Effector memory CD4-positive, alpha-beta T cell (primary cell): ENCODE measurements at places on chromosomes 3 and 15.

GRCh38 chr3:54192026-54192425 lies 69.7 kb downstream of the CACNA2D3 start:
- no peak for DNase-seq

GRCh38 chr15:92155934-92156333 lies 237.7 kb upstream of the ST8SIA2 start:
- DNase-seq = no peak

DNA sequence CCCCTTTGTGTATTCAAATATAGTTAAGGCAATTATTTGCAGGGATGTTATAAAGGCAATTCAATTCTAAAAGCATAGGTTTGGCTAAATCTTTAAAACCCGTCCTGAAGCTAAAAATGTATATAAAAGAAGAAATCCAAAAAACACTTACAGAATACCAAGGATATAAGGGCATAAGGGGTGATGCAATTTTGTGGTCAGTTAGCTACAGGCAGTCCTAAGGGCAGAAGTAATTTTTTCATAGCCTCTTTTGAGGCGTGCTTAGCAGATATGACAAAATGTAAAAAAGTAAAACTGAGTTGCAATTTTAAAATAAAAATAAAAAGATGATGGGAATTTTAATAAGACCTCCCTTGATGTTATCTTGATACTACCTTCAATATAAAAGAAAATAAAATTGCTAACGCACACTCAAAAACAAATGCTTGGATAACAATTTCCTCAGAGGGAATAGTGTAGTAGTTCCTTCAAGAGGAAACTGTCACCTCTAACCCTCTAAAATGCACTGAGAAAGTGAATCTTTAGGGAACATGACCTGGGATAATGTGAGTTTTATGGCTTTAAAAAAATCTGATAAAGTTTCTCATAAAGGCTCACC lies 104.2 kb downstream of the MYH15 start:
- DNase-seq = no peak

- DNase-seq = no peak
Observed at GRCh38 chr3:134768837-134769236, 26.2 kb upstream of the EPHB1 start.

DNA sequence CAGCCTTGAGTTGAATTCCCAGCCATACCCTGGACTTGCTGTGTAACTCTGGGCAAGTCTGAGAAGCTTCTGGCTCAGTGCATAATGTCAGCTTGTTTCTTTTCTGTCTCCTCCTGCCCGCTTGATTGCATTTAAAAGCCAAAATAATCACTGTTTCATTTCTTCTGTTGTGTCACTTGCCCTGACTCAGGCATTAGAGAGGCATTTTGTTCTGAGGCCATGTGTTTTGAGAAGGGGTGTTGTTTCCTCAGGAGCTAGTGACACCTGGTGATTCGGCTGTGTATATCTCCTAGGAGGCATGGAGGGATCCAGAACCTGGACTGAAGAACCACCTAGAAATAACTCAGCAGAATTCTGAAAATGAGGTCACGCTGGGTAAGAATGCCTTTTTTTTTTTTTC lies 16.0 kb downstream of the WDR73 start:
- no peak for DNase-seq

DNA sequence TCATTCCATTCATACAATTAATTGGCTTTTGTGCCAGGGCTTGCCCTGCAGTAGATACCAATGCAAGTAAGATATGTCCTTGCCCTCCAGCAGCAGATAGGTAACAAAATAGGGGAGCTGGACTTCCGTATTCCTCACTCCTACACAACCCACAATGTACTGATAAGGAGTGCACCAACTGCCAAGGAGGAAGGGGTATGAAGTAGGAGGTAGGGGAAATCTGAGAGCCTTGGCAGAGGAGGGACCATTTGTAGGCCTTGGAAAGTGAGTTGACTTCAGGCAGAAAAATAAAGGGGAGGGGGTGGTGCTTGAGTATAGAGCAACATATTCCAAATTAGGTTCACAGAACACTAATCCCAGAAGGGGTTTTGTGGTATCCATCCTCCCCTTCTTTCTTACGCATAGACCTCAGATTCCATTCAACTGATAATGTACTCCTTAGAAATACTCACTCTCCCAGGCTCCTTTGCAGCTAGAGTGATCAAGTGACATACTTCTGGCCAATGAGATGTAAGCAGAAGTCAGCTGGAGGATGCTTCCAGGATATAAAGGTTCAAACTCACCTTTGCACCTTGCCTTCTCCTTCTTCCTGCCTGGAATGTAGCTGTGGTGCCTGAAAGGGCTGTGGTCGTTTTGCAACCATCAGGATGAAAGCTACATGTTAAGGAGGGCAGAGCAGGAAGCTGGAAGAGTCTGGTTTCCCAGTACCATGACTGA lies 127.1 kb upstream of the SMAD3 start:
- no peak for DNase-seq

- DNase-seq = no peak
Observed at GRCh38 chr3:19866751-19867347, 67.2 kb downstream of the EFHB start.

GRCh38 chr15:100863075-100863795 lies 16.4 kb upstream of the ALDH1A3 start:
- no peak for DNase-seq

DNA sequence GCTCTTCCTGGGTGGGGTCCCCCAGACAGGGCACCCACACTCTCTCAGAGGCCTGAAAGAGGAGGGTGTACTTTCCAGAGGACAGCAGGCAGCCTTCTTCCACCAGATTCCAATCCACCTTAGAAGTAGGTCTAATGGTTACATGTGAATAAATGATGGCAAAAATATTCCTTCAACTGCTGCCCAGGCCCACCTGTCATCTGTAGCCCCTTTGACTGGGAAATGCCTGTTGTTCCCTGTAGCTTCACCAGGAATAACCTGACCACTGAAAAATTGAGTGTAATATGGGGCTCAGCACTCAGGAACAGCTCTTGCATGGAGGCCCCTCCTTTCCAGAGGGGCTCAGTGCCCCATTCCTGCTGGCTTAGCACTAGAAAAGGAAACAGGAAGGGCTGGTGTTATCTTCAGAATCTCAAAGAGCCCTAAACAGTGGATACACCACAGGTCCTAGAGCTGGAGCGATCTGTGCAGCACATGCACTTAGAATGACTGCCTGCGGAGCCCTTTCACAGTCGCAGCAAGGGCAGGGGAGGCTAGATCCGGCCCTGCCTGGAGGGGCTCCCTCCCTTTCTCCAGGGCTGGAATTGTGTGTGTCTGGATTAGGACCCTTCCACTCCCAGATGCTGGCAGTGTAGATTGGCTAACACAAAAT lies 32.1 kb downstream of the SLC22A14 start:
- DNase-seq = no peak

GRCh38 chr3:19399836-19400235 lies 251.5 kb downstream of the KCNH8 start:
- no peak for DNase-seq

GRCh38 chr3:105473521-105474223 lies 107.0 kb downstream of the ALCAM start:
- DNase-seq = no peak

GRCh38 chr3:105388176-105388575 lies 21.5 kb downstream of the ALCAM start:
- DNase-seq = no peak

DNA sequence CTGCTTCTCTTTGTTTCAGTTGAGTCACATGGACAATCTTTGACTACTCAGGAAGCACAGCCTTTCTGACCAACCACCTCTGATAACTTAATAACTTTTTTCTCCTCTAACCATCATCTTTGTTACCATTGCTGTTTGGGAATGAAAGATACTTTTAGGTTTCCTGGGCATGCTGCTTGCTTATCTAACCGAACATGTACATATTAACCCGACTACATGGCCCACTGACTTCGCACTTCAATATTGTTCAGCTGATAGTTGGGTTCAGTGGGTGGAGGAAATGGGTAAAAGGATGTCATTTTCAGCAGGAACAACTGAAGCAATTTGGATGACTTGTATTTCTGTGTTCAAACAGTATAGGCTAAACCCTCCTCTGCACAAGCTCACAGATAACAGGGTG lies 214.3 kb downstream of the SQOR start:
- no peak for DNase-seq

DNA sequence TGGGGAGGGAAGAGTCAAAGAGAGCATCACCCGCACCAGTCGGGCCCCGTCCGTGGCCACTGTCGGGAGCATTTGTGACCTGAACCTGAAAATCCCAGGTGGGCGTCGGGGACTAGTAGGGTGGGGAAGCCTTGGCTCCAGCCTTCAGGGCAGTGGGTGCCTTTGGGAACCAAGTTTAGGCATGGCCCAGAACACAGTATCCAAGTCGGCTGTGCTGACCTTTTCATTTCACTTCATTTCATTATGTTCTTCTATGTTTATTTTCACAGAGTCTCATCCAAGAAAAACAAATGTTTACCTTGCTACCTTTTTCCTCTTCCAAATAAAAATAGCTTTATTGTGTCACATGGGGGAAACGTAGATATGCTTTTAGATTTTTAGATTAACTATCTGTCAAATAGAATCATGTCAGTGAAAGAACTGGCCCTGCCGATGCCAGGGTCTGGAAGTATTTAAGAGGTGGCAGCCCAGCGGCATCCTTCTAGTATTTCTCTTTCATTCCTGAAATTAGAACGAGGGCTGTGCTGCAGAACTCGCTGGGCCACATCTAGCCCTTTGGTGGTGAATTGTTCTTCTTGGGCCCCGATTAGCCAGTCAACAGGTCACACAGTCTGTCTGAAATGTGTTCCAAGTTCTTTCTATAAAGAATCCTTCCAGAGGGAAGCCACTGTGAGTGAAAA lies 60.5 kb downstream of the DNASE1L3 start:
- DNase-seq = no peak

GRCh38 chr3:43388915-43389314 lies 102.6 kb downstream of the SNRK start:
- no peak for DNase-seq

DNA sequence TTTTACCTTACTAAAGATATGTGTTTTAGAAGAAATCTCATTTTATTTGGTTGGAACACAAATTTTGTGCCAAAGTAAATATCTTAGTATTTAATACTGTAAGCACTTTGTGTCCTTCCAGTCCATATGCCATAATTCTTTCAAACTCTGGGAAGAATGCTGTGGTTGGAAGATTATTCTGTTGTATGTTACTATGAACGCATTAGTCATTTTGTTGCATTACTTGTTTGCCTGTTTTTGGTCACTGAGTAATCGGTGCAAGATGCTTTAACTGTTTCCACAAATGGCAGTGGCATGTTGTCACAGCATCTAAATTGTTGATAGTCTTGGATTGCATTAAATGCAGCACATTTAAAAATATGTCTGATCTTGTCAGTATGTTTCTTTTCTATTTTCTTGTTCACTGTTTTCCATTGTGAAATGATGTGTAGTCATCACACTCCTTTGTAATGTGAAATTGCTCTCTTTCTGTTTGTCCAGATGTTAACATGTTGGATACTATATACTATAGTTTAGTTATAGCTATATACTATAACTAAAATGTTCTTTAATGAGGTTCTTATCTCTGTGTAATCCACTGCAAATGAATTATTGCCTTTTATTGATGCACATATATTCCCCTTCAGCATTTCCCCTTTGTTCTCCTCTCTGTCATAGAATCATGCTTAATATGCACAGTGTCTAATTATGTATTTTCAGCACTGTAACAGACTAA lies 89.9 kb upstream of the FLNB start:
- no peak for DNase-seq

GRCh38 chr3:58173669-58174398 lies 36.9 kb downstream of the DNASE1L3 start:
- no peak for DNase-seq

DNA sequence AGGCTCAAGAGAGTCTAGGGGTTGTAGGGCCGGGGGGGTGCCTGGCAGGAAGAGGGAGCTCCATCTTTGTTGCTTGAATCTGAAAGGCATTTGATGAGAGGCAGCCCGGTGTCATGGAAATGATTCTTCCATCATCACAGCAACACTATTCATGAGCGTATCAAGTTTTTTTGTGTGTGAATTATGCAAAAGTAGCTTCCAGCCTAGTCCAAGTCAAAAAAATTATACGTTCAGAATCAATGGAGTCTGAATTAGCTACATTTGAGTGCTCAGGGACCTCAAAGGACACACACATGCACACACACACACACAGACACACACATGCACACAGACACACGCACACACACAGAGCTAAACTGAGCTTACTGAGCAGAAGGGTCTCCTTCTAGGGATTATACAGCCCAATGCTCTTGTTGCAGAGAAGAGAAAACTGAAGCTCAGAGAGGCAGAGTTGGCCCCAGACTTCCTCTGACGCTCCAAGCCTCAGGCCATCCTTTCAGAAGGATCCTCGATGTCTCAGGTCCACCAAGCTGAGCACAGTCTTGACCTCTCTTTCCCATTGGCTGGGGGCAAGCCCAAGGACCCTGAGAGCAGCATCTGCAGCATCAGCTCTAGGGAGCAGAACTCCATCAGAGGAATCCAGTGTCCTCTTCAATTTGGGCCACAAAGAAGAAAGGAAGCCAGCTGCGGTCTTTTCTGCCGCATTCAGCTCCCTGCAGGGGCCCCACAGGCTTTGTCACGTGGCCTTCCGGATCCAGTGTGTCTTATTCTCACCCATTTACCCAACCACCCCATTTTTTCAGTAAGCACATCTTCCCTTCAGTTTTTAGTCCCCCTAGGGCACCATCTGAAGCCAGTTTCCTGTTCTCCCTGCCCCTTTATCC lies 228.0 kb downstream of the UACA start:
- DNase-seq = peak; percentile 35

GRCh38 chr15:85351965-85352364 lies 28.4 kb upstream of the AKAP13 start:
- DNase-seq = no peak

DNA sequence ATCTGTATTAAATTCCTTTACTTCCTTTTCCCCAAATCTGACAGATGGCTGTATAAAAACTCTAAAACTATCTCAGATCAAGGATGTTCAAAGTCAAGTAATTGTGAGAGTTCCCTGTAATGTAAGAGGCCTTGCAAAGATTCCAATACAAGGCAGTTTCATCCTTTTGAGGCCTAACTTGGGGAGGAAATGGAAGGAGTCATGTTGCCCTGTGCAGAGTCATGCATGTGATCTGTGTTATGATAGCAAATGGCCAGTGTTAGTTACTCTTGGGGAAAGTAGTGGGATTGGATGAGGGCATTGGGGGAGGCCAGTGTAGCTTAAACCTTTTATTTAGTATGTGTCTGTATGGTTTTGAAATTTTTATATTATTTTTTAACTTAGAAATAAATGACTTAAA lies 23.7 kb upstream of the FBXL22 start:
- no peak for DNase-seq

DNA sequence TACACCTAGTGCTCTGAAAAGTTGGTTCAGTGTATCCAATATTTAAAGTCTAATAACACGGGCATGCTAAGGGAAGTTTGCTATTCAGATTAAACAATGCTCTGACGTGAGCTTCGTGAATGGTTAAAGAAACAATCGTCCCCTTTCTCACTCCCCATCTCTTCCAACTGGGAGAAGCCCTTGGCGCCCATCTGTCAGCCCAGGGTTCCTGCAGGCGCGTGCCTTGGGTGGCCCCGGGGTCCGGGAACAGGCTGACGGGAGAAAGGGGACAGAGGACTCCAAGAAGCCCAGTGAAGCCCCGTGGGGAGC lies 413 bp downstream of the SEC22C start:
- DNase-seq = no peak

GRCh38 chr3:4943549-4943948 lies 35.7 kb upstream of the BHLHE40 start:
- DNase-seq = no peak

- DNase-seq = no peak
Observed at GRCh38 chr3:102159810-102160451, 274.9 kb upstream of the ZPLD1 start.
